ENCODE measurements at places on chromosomes 4 and X. TPM values are rescaled to one million over a fixed set of nuclear protein-coding genes. Genes with fewer than 3 reads are reported as not detected.

- peak; percentile 97 for DNase-seq
Observed at GRCh38 chrX:107676559-107677378, 48.5 kb downstream of the PRPS1 start.

The FATE1 gene
- total RNA-seq, result not detected

The EREG gene
- total RNA-seq, result 0.37 TPM

The SNCA gene
- total RNA-seq, result 25.5 TPM

The RTL9 gene
- 0.28 TPM for total RNA-seq
